NCI-H2081 treated with DMSO at 0.1 percent for 48 hours (cell line): ENCODE measurements at places on chromosomes 2 and 18.

DNA sequence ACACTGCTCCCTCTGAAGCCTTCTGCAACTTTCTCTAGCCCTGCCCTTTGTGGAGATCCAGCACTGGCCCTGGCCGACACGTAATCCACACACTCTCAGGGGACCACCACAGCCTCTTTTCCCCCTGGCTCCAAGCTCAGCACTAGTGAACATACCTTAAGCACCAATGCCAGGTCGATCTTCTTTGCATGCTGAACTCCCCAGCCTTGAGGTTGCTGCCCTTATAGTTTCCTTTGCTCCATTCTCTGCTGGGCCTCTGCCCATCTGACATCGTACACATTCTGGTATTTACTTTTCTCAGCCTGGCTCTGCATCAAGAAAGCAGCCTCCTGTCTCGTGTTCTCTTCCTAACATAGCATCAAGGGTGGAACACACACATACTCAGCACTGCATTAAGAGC is 361.5 kb downstream of the LPIN1 start:
- no peak for DNase-seq

GRCh38 chr2:38194751-38195150 is 118.8 kb upstream of the CYP1B1 start:
- no peak for DNase-seq

GRCh38 chr2:85713836-85714235 is 19.7 kb downstream of the GNLY start:
- DNase-seq = no peak

DNA sequence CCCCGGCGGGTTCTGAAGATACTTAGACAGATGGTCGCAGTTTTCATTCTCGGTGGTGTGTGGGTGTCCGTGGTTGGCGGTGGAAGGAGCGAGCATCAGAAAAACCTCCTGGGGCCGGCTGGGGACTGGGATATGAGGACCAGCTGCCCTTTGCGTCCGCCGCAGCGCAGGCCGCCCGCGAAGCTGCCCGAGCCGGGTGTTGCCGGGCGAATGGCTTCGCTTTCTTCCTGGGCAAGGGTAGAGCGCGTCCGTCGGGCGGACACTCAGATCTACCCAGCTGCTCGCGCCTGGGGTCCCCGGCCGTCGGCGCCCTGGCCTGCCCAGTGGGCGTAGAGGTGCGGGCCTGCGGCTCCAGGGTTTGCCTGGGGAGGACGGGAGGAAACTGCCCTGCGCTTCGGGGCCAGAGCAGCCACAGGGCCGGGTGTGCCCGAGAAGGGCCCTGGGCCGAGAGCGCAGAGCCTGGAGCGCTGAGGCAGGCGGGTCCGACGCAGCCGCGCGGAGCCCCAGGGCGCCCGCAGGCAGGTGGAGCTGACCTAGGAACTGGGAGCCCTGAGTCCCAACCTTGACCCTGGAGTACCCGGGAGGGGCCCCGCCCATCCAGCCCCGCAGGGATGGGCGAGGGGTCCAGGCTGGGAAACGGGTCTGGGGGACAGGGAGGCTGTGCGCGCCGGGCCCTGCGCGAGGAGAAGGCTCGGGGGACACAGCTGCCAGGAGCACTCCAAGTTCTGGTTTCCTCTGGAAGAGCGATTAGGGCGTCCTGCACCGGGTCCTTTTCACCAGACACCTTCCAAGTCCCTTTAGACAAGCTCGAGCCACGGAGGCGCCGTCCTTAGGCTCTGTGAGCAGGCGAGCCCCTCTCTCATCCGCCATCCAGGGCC is 1.3 kb downstream of the TWIST2 start:
- DNase-seq = no peak

GRCh38 chr2:33347856-33348255 is 128.6 kb upstream of the RASGRP3 start:
- no peak for DNase-seq

DNA sequence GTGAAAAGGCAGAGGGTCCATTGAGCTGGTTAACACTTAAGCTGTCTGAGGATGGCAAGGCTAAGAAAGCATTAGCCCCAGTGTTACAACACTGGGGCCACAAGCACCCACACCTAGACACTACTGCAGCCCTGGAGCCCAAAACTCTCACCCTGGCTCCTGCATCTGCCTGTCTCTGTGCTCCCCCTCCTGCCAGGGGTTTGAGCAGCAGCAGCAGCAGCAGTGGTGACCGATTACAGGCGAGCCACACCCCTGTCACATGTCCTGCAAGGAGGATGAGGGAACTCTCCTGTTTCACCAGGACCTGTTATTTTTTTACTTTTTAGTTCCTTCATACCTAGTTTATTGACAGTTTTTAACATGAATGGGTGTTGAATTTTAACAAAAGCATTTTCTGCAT is 326.7 kb upstream of the MAP2 start:
- DNase-seq = no peak

DNA sequence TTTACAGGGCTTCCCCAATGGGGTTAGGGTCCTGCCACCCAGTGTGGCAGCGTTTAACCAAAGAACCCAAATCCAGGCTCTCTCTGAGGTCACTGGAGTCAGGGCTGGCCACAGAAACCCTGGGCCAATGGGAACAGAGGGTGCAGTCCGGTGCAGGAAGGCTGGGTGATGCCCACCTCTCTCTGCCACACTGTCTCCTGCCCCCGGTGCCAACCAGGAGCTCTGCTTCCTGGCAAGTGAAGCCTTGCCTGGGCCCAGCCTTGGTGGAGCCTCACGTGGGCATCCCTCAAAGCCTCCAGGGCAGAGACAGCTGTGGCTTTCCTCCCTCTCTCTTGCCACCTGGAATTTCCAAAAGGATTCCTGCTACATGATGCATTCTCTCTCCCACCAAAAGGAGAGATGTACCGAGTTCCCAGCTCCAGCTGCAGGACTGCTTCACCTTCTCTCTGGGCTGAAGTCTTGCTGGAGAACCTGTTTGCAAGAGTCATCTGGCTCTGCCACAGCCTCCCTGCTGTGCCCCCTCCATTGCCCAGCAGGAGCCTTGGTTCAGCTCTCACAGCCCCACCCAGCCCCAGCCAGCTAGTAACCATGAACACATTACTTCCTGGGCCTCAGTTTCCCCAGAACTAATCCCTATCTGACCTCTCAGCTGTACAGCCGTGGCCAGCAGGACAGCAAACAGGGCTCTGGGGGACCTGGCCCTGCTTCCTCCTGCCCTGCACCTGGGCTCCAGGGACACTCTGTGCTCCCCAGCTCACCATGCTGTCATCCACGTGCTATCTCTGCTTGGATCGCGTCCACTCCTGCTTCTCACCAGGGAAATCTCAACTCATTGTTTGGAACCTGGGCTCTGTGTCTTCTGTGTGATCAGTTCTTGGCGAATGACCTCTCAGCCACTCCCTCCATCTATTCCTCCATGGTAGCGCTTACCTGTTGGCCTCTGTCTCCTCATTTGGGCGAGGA is 43.4 kb downstream of the KCNF1 start:
- no peak for DNase-seq

GRCh38 chr2:142786918-142787702 is 90.4 kb upstream of the KYNU start:
- DNase-seq = no peak

- no peak for DNase-seq
Observed at GRCh38 chr2:15982285-15983044, 42.1 kb downstream of the MYCN start.

- no peak for DNase-seq
Observed at GRCh38 chr2:178731300-178731699, 75.9 kb downstream of the TTN start.

- no peak for DNase-seq
Observed at GRCh38 chr2:223727562-223727961, 109.8 kb downstream of the AP1S3 start.

DNA sequence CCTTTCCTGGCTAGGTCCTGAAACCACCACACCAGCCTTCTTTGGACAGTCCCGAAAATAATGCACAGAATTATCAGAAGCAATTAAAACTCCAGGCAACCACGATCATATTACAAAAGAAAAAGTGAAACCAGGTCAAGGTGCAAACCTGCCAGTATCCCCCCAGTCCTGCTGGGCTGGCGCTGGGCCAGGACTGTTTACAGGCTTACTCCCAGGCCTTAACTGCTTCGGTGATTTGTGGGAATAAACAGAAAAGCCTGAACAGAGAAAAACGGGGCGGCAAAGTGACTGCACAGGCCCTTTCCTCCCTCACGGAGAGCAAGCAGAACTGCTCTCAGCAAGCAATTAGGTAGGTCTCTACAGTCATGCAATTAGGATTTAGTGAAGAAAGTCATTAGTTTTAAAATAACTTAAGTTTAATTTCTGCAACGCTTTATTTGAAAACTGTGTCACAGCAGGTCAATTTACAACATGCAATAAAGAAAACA is 1.3 kb downstream of the HDAC4 start:
- DNase-seq = no peak
